ENCODE measurements at places on chromosomes 1 and 21.

- no peak for DNase-seq
These were observed 652.9 kb downstream of the ADGRL2 start for GRCh38 chr1:82453511-82454185.

GRCh38 chr1:91835087-91835521, 50.8 kb downstream of the TGFBR3 start:
- DNase-seq: no peak

DNA sequence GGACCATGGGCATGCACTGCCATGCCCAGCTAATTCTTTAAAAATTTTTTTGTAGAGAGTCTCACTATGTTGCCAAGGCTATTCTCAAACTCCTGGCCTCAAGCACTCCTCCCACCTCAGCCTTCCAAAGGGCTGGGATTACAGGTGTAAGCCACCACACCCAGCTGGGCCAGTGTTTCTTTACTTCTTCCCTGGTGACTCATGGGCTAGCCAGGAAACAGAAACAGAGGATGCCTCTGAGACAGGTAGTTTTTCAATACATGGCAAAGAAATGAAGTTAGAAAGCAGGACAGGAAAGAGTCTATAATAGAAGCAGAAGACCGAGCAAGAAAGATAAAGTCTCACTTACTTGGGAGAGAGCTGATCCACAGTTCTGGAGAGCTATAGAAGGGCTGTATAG, 7.6 kb upstream of the C1orf74 start:
- no peak for DNase-seq

- DNase-seq: no peak
These were observed 52.3 kb downstream of the LUZP1 start for GRCh38 chr1:23116216-23116836.

DNA sequence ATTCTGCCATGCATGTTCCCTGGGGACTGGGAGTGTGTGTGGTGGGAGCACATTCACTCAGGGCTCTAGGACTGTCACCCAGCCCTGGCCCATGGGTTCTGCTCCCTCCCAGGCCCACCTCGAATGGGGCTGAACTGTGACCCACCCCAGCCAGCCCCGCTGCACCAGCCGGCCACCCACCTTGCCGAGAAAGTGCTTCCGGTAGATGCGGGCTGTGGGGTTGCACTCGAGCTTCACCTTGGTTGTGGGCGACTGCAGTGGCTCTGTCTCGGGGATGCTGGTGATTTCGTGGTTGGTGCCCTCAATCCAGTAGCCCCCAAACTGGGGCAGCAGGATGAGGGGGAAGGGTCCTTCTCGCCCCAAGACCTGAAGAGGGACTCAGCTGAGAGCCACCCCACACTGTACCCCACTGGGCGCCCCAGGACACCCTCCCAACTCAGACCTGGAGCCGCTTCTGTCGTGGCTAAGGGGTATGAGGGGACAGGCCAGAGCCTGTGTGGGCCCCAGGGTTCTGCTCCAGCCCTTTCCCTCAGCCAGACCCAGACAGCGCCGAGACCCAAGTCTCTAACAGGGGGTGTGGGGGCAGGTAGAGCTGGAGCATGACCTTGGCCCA, 51.9 kb downstream of the RAP1GAP start:
- DNase-seq: no peak
